T-helper 17 cell (primary cell): ENCODE measurements at places on chromosomes 7 and 10.

GRCh38 chr7:78017591-78018100 lies 219.1 kb downstream of the PHTF2 start:
- DNase-seq: no peak

- no peak for DNase-seq
Observed at GRCh38 chr10:104574427-104574826, 66.7 kb upstream of the SORCS3 start.

DNA sequence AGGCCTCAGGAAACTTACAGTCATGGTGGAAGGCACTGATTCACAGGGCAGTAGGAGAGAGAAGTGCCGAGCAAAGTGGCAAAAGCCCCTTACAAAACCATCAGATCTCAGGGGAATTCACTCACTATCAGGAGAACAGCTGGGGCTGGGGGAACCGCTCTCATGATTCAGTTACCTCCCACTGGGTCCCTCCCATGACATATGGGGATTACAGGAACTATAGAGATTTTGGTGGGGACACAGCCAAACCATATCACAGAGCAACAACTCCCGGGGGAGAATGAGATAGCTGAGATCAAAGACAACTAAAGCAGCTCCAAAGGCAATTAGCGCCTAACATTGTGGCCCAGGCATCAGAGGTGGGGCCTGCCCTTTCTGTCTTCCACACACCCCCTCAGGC lies 85.4 kb upstream of the VOPP1 start:
- no peak for DNase-seq

DNA sequence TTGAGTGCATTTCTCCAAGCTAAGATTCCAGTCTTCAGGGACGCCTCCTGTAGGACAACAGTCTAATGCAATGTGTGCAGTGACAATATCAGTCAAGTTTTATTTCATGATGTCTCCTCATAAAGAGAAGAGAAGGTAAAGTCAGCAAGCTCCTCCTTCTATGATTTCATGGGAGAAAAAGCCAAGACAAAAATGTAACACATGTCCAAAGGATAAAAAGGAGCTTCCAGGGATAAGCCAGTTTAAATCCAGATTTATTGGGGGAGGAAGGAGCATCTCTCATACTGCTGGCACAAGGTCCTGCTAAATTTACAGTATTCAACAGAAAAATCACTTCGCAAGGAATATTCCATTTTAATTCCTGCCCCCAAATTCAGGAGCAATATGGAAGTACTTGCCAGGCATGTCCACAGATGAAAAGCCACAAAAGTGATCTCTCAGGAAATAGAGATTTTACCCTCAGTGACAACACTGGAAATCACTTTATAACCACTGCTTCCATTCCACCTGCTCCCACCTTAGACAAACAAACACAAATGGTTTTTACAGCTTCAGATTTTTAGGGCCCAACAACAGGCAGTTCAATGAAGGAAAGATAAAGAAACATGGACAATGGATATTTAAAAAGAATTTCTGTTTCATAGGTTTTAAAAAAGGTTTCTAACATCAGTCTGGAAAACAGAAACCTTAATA lies 677.5 kb upstream of the C7orf33 start:
- no peak for DNase-seq

- DNase-seq: peak; percentile 37
Observed at GRCh38 chr10:6173203-6173602, 29.5 kb upstream of the PFKFB3 start.

GRCh38 chr10:1434912-1435692 lies 302.2 kb downstream of the ADARB2 start:
- DNase-seq: no peak

- no peak for DNase-seq
Observed at GRCh38 chr7:309586-310228, 19.7 kb downstream of the FOXL3 start.

DNA sequence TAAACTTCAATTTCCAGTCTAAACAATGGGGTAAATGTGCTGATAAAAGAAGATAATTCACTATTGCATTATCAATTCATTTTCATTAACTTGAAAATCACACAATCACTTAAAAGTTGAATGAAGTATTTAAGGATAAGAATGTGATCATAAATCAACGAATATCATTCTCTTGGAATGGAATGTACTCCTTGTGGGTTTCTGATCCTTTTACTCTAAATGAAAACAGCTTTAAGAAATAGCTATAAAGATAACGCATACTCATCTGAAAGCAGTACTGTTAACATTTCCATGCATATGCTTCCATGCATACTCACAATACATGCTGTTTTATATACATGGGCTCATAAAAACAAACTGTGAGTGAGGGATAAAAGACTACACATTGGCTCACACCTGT lies 108.8 kb downstream of the ATE1 start:
- DNase-seq: no peak

- no peak for DNase-seq
Observed at GRCh38 chr7:114554781-114555537, 140.3 kb downstream of the FOXP2 start.

DNA sequence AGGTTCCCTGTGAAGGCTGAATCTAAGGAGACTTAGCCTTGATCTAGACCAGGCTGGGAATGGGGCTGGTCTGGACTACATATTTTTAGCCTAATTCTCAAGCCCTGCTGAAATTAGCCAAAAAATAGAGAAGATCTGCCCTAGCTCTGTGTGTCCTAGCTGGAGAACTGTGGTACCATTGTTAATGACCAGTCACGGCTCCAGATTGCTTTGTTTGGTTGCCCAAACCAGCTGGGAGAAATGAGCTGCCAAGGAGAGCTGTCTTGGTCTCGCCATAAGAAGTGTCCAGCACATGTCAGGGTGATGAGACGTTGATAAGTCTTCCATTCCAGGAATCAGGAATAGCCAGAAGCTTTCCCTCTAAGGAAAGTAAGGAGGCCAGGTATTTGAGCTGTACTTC lies 20.7 kb downstream of the GBX1 start:
- DNase-seq: no peak

DNA sequence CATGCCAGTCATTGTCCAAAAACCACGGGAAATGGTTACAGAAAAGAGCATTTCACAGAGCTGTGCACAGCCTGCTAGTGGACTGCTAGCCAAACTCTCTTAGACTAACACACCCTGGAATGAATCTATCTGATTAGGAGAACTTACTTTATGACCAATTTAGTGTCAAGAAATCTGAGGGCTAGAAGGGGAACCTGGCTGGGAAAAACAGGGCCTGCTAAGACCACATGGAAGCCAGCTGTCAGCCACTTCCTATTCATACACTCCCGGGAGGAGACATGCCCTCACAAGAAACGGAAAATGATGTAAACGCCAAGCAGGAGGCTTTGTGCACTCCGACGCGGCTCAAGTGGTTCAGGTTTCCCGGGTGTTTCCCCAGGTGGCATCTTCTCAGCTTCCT lies 54.8 kb downstream of the MPP7 start:
- DNase-seq: no peak

- DNase-seq: no peak
Observed at GRCh38 chr7:138228769-138229168, 152.5 kb downstream of the AKR1D1 start.

- DNase-seq: no peak
Observed at GRCh38 chr7:6147627-6148026, 116.5 kb downstream of the ANKRD61 start.

GRCh38 chr7:54115028-54115763 lies 427.0 kb upstream of the VSTM2A start:
- no peak for DNase-seq

GRCh38 chr7:32533276-32534029 lies 38.2 kb downstream of the AVL9 start:
- DNase-seq: no peak

- no peak for DNase-seq
Observed at GRCh38 chr7:82263920-82264782, 179.4 kb downstream of the CACNA2D1 start.

DNA sequence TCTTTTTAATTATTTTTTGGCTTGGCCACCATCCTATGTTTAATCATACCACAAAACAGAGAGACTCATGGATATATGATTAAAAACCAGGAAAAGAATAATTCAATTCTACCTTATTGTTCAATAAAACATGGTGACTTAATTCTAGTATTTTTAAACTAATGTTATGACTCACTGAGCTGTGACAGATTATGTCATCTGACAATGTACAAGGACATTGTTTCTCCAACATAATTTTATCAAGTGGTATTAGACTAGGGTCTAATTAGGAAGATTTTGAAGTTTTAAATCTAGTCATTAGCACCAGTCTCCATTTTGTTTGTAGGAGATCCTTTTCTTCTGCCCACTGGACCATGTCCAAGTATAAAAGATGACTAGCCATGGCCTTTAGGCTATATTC lies 199.3 kb upstream of the MDFIC start:
- DNase-seq: no peak

DNA sequence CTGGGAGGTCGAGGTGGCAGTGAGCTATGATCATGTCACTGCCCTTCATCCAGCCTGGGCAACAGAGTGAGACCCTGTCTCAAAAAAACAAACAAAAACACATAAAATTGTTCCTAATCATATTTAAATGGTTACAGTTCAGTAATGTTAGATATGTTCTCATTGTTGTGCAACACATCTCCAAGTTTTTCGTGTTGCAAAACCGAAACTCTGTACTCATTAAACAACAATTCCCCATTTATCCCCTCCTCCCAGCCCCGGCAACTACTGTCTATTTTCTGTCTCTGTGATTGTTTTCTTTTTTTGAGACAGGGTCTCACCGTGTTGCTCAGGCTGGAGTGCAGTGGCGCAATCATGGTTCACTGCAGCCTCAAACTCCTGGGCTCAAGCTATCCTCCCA lies 16.1 kb upstream of the PRXL2A start:
- no peak for DNase-seq

DNA sequence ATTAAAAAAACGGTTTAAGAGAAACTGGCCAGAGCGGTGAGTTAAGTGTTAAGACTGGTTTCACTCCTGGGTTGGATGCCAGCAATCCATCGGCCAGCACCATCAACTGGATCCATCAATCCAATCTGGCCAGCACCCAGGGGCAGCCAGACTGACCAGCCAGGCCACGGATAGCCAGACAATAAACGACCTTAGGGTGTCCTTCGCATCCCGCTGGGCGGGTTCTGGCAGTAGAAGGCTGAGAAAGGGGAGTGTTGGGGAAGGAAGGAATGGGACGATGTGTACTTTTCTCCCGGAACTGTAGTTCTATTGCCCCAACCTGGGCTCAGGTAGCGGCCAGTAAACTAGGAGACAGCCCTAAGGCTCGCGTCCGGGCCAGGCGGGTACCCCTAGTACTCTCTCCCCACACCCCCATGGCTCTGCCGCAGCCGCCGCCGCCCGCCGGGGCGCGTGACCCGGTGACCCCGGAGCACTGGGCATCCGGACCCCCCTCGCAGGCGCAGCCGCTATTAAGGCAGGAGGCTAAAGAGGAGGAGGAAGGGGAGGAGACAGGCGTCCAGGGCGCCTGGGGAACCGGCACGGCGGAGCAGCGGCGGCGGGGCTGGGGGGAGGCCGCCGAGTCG lies at the start of gene CASD1:
TSS of gene CASD1 (plus strand) at position 546 of the 623 bp plus-strand sequence. CDS start 276 bp downstream, outside the sequence.
- peak; percentile 53 for DNase-seq

- no peak for DNase-seq
Observed at GRCh38 chr7:155506854-155507337, 39.5 kb downstream of the CNPY1 start.

- DNase-seq: no peak
Observed at GRCh38 chr7:130420943-130421578, 19.8 kb downstream of the CEP41 start.

- no peak for DNase-seq
Observed at GRCh38 chr7:106281585-106282318, 3.0 kb downstream of the NAMPT start.

- no peak for DNase-seq
Observed at GRCh38 chr7:99843808-99844207, 16.0 kb downstream of the CYP3A43 start.
